T-helper 2 cell (primary cell): ENCODE measurements at places on chromosomes 3 and 15.

DNA sequence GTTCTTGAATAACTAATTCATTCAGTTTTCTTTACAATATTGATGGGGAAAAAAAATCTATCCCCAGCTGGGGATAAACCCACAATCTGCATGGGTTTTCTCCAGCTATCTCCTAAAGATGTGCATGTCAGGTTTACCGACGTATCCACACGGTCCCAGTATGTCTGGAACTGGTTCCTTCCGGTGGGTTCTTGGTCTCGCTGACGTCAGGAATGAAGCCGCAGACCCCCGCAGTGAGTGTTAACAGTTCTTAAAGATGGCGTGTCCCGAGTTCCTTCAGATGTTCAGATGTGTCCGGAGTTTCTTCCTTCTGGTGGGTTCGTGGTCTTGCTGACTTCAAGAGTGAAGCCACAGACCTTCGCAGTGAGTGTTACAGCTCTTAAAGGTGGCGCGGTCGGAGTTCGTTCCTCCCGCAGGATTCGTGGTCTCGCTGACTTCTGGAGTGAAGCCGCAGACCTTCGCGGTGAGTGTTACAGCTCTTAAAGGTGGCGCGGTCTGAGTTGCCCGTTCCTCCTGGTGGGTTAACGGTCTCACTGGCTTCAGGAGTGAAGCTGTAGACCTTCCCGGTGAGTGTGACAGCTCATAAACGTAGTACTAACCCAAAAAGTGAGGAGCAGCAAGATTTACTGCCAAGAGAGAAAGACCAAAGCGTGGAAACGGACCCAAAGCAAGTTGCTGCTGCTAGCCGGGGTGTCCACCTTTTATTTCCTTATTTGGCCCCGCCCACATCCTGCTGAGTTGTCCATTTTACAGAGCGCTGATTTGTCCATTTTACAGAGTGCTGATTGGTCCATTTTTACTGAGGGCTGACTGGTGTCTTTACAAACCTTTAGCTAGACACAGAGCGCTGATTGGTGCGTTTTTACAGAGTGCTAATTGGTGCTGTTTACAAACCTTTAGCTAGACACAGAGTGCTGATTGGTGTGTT lies 195.1 kb upstream of the NR2F2 start:
- DNase-seq: no peak

DNA sequence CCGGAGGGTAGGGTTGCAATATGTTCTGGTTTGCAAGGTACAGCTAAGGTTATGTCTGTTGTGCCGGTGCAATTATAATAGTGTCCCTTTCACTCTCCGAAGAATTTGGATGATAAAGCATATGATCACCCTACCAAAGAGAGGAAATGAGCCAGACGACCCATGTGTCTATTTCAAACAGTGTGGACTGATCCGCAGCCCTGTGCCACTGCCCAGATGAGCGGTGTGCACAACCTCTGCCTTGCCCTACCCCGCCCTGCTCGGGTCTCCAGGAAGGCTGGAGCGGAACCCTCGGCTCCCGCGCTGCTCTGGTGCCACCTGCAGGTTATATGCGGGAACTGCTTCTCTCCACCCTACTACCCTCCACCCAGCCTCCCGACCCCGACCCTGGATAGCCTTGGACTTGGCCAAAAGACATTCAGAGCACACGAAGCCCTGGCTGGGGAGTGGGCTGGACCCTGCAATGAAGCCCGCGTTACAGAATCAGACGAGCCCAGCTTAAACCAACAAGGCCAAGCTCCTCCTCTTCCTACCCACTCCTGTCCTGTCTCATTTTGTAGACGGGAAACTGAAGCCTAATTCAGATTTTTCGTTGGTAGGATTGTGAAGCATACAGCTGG lies 68.4 kb upstream of the CHRNB4 start:
- DNase-seq: peak; percentile 30

DNA sequence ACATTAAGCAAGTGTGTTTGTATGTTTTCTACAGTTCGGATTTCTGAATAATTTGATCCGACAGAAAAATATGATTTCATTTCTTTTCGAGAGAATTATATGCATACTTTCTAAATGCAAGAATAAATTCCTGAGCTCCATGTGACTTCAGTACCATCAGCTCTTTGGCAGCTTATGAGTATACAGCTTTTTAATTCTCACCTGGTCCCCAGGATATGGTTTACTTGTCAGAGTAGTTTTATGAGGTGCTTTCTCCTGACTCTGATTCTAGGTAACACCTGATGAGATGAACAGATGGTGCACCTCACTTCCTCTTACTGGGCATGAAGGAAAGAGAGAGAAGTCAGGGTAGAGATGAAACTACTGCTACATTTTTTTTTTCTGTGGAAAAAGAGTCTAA lies 3.1 kb downstream of the HGD start:
- DNase-seq: no peak

DNA sequence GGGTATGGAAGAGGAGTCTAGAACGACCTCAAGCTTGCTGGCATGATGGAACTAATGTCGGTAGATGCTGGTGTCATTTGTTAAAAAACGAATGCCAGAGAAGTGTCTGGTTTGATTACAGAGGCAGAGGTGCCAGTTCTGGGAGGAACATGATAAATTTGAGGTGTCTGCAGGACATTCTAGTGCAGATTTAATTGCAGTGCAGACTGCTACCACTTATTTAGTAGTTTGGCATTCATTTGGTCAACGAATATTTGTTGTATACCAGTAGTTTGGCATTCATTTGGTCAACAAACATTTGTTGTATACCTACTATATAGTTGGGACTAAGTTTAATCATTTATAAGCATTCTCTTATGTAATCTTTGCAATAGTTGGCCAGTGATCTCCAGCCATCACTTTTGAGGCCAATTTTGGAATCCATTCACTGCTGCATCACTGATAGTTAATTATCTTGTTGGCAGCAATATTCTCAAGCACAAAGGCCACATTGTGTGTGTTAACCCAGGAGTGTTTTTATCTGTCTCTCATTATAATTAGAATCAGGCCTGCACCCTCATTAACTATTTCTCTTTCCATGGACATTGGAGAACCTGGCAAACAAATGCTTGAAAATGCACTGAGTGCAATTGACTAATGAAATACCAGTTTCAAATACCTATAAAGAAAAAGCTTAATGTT lies 19.5 kb upstream of the TGFBR2 start:
- DNase-seq: no peak

DNA sequence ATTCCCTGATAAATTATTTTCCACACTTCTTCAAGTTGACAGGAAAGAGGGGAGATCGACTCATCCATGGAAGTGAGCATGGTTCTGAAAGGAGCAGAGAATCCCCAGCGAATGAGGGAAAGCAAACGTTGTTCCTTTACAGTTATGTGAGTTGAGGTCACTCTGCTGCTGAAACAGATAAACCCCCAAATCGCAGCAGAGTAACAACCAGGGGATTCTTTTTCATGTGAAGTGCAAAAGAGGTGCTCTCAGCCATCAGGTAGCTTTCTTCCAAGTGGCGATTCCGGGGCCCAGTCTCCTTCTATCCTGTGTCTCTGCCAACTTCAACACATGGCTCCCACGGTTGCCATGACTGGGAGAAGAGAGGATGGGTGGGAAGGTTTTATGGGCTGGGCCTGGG lies 28.2 kb downstream of the MEX3B start:
- no peak for DNase-seq
